DMS53 (cell line): ENCODE measurements at places on chromosomes 1 and 21.

- DNase-seq: no peak
Observed at GRCh38 chr1:202756391-202756790, 46.1 kb upstream of the SYT2 start.

GRCh38 chr21:33334824-33335223, 10.1 kb downstream of the IFNAR1 start:
- DNase-seq: peak; percentile 15

GRCh38 chr1:59229138-59229537, 67.8 kb upstream of the FGGY start:
- DNase-seq: peak; percentile 21

DNA sequence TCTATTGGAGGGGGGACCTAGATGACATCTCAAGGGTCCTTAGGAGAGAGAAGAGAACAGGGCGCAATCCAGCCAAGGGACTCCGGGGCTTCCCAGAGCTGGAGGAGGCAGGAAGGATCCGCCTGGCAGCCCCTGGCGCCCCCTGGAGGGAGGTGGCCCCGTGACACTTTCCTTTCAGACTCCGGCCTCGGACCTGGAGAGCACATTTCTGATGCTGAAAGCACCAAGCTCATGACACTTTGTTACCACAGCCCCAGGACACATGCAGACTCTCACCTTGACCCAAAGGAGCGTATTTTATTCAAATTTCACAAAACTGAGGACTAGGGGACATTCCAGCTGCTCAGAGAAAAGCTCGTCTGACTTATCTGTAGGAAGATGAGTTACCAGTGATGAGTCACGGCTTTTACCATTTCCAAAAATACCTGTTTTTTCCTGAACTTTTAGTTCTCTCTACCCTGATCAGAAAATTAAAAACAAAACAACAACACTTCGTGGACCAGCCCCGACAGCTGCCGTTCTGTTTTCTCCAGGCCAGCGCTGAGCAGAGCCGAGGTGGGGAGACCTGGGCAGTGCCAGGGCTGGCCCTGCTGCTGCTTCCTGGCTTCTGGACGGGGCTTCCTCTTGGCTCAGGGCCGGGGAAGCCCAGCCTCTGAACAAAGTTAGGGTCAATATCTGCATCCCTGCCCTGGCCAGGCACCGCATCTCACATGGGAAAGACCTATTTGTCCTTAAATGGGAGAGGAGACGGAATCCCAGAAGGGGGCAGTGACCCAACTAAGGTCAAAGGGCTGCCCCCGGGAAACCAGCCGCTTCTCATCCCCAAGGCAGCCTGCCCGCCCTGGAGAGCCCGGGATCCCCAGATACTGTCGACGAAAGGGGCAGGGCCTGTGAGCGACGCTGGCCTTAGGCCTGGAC, 21.6 kb upstream of the POFUT2 start:
- peak; percentile 54 for DNase-seq

DNA sequence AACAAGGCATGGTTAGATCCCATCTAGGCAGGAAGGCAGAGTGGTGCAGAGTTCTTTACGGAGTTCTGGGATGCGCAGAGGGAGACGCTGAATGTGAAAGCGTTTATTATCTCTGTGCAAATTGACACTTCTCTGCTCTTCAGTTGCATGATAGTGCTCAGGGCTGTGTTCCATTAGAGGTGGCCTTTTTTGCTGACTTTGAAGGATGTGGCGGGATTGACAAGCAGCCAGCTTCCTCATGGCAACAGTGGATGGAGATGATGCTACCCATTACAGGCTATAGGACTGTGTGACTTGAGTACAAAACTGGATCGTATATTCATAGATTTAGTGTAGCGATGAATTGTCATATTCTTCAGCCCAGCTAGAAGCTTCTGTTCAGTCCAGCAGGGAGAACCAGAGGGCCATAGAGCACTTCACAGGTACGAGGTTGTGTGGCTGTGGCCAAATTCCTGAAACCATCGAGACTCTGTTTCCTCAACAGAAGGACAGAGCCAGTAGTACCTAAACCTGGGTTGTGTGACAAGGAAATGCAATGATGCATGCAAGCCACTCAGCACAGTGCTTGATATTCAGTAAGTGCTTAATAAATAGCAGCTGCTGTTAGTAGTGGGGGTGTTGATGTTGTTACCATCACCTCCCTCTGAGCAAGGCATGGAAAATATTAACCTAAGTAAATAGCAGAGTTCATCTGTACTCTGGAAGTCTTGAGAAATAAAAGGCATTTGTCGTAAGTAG, 430.0 kb upstream of the KAZN start:
- DNase-seq: no peak
